ENCODE measurements at places on chromosomes 12 and 14.

DNA sequence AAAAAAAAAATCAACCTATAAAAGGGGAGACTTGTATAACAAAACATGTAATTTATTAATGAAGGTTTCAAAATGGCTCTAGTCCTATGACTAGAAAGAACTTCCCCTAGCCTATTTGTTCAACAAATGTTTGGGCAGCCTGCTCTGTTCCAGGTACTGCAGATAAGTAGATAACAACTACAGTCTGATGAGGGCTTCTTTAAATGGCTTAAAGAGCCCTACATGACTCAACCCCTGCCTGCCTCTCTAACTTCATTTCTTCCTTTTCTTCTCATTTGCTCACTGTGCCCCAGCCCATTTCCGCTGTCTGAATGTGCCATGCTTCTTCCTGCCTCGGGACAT, 21.5 kb downstream of the ALDH6A1 start:
- no peak for DNase-seq

GRCh38 chr14:98138666-98139065, 1133.3 kb downstream of the BCL11B start:
- DNase-seq, result no peak

- no peak for DNase-seq
These were observed 11.6 kb downstream of the TMEM119 start for GRCh38 chr12:108586306-108586705.

GRCh38 chr12:122001466-122002209, 20.0 kb upstream of the BCL7A start:
- DNase-seq, result no peak

DNA sequence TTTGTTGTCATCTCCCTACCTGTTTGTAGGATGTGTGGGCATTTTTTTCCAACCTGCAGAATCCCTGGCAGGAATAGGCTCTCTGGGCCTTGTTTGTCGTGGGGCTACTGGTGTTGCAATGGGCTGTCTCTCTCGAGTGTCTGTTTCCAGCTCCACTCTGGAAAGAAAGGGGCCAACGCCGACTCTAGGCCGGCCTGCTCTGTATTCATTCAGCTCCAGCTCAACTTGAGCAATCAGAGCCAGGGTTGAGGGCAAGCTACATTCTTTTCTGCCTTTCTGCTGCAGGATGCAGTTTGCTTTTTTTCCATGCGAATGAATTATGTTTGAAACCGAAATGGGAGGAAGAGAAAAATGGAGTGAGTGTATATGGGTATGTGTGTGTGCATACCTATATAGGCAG, 2.3 kb downstream of the JDP2 start:
- no peak for DNase-seq

GRCh38 chr12:53180931-53181645, 363 bp upstream of the CSAD start:
- peak; percentile 77 for DNase-seq

DNA sequence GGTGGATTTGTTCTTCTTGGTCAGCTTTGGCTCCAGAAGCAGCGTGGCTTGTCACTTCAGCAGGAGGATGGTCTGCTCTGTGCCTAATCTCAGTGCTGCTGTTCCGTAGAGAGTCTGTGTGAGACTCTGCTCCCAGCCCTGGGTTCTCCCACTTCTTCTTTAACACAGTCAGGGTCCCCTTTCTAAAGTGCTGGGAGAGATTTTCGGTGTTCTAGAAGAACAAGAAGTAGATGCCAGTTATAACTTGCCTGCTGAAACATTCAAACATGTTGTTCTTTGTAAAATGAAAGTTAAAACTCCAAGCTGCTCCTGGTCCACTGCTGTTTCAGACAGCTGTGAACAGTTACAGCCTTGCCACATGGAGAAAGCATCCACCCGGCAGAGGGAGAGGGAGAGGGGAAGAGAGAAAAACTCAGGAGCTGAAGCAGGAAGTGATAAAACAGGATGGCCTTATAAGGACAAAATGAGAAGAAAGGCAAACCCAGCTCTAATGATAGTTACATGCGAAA, 55.2 kb upstream of the CERS5 start:
- DNase-seq, result peak; percentile 77

- no peak for DNase-seq
These were observed 383.8 kb downstream of the PCNX1 start for GRCh38 chr14:71290960-71291466.

DNA sequence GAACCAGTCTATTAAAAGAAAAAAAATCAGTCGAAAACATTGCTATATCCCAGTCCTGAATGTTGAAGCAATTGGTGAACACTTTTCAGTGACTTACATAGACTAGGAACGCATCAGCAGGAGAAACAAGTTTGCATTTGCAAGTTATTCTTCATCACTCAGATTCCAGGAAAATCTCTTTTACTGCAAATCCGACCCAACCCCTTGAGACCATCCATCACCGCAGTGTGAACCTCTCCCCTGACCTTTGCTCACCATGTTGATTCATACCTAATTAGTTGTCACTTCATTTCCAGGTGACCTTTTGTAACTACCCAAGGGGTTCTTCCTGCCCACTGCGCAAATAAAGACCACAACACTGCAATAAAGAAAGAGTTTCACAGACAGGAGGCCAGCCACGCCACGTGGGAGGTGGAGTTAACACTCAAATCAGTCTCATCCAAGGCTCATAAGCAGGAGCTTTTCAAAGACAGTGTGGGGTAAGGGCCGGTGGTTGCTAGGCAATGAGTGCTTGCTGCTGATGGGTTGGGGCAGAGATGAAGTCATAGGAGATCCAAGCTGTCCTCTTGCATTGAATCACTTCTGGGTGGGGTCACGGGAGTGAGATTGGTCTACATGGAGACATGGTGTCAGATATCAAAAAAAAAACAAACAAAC, 241.3 kb upstream of the TMEM132C start:
- no peak for DNase-seq

DNA sequence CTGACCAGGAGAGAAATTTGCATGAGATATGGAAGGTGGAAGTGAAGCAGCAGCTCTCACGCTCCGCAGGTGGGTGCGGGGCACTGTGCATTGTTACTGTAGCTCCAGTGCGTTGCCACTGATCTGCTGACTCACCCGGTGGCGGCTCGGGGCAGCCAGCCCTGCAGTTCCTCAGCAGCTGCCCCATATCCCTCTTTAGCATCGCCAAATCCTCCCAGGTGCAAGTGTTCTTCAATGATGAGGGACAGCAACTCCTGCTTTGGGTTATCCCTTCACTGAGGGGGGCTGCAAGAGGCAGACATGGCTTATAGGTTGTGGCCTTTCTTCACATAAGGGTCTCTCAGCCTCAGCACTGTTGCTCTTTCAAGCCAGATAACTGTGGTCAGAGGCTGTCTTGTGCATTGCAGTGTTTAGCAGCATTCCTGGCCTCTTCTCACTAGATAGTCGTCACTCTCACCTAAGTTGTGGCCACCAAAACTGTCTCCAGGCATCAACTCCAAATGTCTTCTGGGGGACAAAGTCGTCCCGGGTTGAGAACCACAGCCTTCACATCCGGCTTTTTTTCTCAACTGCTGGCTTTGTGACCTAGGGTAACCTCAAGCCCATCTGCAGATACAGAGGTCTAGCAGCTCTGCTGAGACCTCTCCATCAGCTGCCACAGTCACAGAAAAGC, 180.8 kb downstream of the EFCAB11 start:
- DNase-seq, result no peak

- peak; percentile 82 for DNase-seq
These were observed 87.2 kb downstream of the NINJ2 start for GRCh38 chr12:575948-576614.

DNA sequence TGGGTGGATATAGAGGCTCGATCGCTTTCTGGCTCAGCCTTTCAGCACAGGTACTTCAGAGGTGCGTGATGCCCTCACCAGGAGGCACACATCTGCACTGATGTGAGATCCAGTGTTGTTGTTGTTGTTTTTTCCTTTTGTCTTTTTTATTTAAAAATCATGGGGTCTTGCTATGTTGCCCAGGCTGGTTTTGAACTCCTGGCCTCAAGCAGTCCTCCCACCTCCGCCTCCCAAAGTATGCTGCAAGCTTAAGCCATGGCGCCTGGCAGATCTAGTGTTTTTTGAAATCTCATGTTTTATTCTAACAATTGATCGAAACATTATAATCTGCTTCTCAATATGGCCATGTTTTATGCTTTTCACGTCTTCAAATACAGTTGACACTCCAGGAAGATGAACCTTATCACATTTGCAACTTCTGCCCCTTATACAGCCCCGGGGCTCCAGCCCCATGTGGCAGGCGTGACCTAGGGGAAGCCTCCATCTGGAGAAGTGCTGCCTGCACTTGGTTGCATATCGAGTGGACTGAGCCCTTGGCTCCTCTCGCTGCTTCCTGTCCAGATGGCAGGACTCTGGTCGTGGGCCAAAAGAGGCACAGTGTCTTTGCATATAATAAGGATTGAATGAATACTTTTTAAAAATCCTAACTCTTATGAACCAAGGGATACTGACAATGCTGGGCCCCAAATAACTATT, 71.7 kb downstream of the TRAF3 start:
- peak; percentile 26 for DNase-seq

GRCh38 chr14:89660166-89660565, 243.1 kb upstream of the FOXN3 start:
- no peak for DNase-seq

- no peak for DNase-seq
These were observed 125.3 kb upstream of the PWP1 start for GRCh38 chr12:107560165-107560898.

DNA sequence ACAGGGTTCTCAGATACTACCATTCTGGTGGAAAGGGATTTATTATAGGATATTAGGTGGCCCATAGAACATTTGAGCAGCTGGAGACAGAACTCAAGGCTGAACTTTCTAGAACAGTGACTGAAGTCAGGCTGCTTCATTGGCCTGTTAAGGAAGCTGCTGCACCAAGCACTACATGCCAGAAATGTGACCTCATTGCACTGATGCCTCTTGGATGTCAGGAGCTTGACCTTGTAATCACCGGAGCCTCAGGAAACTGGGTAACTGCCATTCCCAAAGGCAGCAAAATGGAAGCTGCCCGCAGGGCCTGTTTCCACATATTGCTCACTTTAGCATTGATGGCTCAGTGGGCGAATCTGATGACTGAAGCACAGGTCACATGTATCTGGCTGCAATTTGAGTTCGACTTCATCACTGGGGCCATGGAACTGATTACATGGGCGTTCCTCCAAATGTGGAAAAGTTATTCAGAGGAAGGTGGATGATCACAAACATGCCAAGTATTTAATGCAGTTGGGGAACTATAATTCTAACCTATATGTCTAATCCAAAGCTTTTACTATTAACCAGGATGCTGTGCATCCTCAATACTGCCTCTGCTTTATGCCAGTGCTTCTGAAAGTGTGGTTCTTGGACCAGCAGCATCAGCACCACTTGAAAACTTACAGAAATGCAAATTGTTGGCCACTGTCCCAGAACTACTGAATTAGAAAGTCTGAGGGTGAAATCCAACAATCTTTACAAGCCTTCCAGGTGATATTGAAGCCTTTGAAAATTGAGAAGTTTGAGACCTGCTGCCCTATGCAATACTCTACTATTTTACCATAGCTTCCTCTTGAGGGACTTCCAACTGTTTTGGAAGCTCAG, 337.2 kb upstream of the NAV3 start:
- DNase-seq, result peak; percentile 81
